Aorta (tissue), 5 donors: ENCODE measurements at places on chromosomes 5 and 9. TPM values are rescaled to one million over a fixed set of nuclear protein-coding genes. Genes with fewer than 3 reads are reported as not detected.

GRCh38 chr5:108341866-108342265, 40.0 kb downstream of the FBXL17 start:
- DNase-seq = no peak
- no peak overlapping the region for H3K27ac ChIP-seq
- no peaks in the 10 kb centered on the region for H3K36me3 ChIP-seq

- H3K27me3 ChIP-seq = no peaks in the 10 kb centered on the region
- no peak overlapping the region for H3K4me3 ChIP-seq
- no peaks in the 10 kb centered on the region for H3K36me3 ChIP-seq
- DNase-seq = no peak
- no peak overlapping the region for H3K27ac ChIP-seq
- no peaks in the 10 kb centered on the region for H3K4me1 ChIP-seq
Measured at GRCh38 chr5:29779141-29779540, 1414.3 kb upstream of the CDH6 start.

- peak; percentile 53 for DNase-seq
- no peak overlapping the region for H3K27ac ChIP-seq
- no peaks in the 10 kb centered on the region for H3K4me1 ChIP-seq
Measured at GRCh38 chr5:16508730-16509531, 43.3 kb upstream of the ZNF622 start.

DNA sequence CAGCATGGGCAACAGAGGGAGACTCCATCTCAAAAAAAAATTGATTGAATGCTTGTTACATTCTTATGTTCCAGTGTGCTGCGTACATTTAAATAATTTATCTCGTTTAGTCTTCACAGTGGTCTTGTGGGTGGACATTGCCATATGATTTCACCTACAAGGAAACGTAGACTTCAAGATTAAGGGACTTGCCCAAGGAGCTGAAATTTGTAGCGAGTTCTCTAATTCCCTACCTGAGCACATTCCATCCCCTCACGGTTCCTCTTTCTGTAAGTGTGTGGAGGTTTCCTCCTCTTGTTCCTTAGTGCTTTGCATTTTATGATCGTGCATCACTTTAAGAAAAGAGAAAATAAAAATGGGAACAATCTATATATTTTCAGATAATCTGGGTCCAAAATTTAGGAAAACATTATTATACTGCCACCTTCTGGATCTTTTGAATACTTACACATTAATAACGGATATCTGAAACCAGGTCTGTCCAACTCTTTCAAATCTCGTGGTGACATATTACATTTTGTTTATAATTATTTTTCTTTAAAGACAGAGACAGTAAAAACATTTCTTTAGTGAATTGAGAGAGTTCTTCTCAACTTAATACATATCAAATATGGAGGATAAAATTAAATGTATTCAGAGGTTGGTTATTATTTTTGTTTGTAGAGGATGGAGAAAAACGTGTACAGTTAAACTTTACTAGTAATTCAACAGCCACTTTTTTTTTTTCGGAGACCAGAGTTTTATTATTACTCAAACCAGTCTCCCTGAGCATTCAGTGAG, 29.9 kb upstream of the C7 start:
- no peak overlapping the region for H3K4me3 ChIP-seq
- H3K4me1 ChIP-seq = no peaks in the 10 kb centered on the region
- no peak overlapping the region for H3K27ac ChIP-seq
- no peak for DNase-seq
- H3K27me3 ChIP-seq = no peaks in the 10 kb centered on the region
- H3K36me3 ChIP-seq = no peaks in the 10 kb centered on the region

DNA sequence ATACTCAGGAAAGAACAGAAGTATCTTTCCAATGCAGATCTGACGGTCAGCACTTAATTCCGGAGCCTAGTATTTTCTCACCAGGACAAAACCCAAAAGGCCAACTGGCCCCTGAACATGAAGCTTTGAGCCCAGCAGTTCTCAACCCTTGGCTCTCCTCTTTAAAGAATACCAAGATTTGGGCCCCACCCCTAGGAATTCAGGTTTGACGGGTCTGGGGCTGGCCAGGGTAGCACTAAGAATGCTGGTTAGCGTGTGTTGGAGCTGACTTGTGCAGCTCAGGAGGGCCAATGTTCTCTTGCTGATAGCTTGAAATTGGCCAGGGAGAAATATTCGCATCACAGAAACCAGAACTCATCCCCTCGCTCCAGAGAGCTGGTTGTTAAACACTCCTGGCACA, 88.3 kb upstream of the PTCH1 start:
- no peaks in the 10 kb centered on the region for H3K27me3 ChIP-seq
- no peak overlapping the region for H3K27ac ChIP-seq
- no peaks in the 10 kb centered on the region for H3K4me1 ChIP-seq

DNA sequence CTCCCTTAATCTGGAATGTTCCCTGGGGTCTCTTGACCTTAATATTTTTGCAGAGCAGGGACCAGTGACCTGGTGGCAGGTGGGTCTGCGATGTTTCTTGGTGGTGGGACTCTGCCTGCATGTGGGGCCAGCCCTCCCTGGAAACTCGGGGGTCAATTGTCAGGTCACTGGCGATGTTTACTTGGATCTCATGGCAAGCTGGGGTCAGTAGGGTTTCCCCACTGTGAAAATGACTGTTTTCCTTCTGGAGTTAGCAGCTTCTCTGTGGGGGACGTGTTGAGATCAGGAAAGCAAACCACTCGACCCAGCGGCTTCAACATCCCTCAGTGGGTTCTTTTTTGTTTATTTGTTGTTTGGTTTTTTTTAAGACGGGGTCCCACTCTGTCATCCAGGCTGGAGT, 73.9 kb downstream of the KCNT1 start:
- no peak for DNase-seq
- H3K36me3 ChIP-seq = no peaks in the 10 kb centered on the region
- H3K27ac ChIP-seq = no peak overlapping the region

DNA sequence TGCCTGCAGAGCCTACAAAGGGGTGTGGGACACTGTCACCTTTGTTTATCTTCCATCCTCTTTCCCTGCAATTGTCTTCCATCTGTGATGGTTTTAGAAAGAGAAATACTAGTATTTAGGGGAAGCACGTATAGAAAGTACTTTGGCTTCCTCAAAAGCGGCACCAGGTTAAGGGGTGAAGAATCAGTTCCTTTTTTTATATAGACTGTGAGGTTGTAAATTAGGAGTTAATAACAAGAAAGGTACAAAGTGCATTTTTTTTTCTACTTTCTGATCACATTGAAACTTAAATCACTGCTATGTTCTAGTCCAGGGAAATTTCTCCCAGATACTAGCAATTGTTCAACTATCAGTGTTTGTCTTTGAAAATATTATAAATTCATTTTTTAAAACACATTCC, 219.3 kb downstream of the CEMIP2 start:
- DNase-seq = no peak
- no peak overlapping the region for H3K27ac ChIP-seq
- no peaks in the 10 kb centered on the region for H3K4me1 ChIP-seq
- no peaks in the 10 kb centered on the region for H3K27me3 ChIP-seq
- no peaks in the 10 kb centered on the region for H3K36me3 ChIP-seq

- DNase-seq = no peak
- H3K36me3 ChIP-seq = no peaks in the 10 kb centered on the region
- no peaks in the 10 kb centered on the region for H3K4me1 ChIP-seq
- no peaks in the 10 kb centered on the region for H3K27me3 ChIP-seq
- no peak overlapping the region for H3K4me3 ChIP-seq
- no peak overlapping the region for H3K27ac ChIP-seq
Measured at GRCh38 chr5:169527066-169527465, 56.5 kb upstream of the SPDL1 start.

- H3K27ac ChIP-seq = no peak overlapping the region
- no peak for DNase-seq
- H3K4me1 ChIP-seq = no peaks in the 10 kb centered on the region
Measured at GRCh38 chr5:89769975-89770374, 639.6 kb downstream of the CETN3 start.

DNA sequence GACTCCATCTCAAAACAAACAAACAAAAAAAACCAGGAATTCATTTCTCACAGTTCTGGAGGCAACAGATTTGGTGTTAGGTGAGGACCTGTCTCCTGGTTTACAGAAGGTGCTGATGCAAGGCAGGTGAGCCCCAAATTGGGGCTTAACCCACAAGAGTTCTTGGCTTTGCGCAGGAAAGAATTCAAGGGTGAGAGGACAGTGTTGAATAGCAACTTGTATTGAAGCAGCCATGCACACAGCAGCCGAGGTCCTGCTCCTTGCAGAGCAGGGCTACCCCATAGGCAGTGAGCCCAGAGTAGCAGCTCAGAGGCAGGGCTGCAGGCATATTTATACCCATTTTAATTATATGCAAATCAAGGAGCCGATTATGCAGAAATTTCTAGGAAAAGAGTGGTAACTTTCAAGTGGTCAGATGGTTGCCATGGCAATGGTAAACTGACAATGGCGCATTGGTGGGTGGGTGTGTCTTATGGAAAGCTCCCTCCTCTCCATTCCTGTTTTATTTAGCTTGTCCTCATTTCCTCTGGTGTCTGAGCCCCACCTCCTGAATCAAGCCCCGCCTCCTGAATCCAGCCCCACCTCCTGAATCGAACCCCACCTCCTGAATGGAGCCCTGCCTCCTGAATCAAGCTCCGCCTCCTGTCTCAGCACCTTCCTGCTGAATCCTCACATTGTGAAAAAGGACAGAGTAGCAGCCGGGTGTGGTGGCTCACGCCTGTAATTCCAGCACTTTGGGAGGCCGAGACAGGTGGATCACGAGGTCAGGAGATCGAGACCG, 34.5 kb upstream of the COL5A1 start:
- no peaks in the 10 kb centered on the region for H3K36me3 ChIP-seq
- H3K4me1 ChIP-seq = no peaks in the 10 kb centered on the region
- H3K27ac ChIP-seq = no peak overlapping the region
- no peaks in the 10 kb centered on the region for H3K27me3 ChIP-seq

DNA sequence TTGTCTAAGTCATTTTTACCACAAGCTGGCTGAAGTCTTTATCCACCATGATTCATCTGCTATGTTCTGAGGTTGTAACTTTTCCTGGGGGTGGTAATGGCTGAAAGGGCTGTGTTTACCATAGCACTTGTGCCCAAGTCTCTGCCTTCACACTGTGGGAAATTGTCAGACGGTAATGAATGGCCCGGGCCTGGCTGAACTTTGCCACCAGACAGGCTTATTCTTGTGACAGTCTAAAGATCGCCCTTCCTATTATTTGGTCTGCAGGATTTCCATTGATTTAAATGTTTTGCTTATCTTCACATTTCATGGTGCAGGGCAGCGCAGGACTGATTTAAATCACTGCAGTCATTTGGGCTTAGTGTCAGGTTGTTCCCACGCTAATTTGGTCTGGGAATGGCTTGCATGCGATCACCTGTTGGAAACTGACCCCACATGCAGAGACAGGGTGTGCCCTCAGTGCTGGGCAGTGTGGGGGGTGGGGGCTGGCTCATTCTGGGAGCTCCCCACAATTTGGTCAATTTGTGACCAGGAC, 109.3 kb upstream of the ICE1 start:
- H3K27me3 ChIP-seq = no peaks in the 10 kb centered on the region
- no peak overlapping the region for H3K4me3 ChIP-seq
- H3K27ac ChIP-seq = no peak overlapping the region
- no peaks in the 10 kb centered on the region for H3K4me1 ChIP-seq
- no peak for DNase-seq

GRCh38 chr5:175493726-175494125, 15.4 kb downstream of the SFXN1 start:
- no peaks in the 10 kb centered on the region for H3K36me3 ChIP-seq
- H3K4me1 ChIP-seq = no peaks in the 10 kb centered on the region
- no peak for DNase-seq
- H3K27ac ChIP-seq = no peak overlapping the region
- no peak overlapping the region for H3K4me3 ChIP-seq
- H3K27me3 ChIP-seq = no peaks in the 10 kb centered on the region

GRCh38 chr9:17627641-17628040, 48.8 kb downstream of the SH3GL2 start:
- H3K27ac ChIP-seq = no peak overlapping the region
- no peak overlapping the region for H3K4me3 ChIP-seq
- no peaks in the 10 kb centered on the region for H3K27me3 ChIP-seq
- H3K36me3 ChIP-seq = no peaks in the 10 kb centered on the region

- no peaks in the 10 kb centered on the region for H3K36me3 ChIP-seq
- no peaks in the 10 kb centered on the region for H3K27me3 ChIP-seq
- DNase-seq = no peak
- no peak overlapping the region for H3K27ac ChIP-seq
Measured at GRCh38 chr5:53430618-53431252, 49.7 kb upstream of the FST start.

- H3K27ac ChIP-seq = no peak overlapping the region
- DNase-seq = no peak
- H3K36me3 ChIP-seq = no peaks in the 10 kb centered on the region
Measured at GRCh38 chr5:156164306-156164705, 162.7 kb upstream of the SGCD start.

GRCh38 chr9:77750981-77751340, 102.8 kb upstream of the GNA14 start:
- H3K27me3 ChIP-seq = no peaks in the 10 kb centered on the region
- peaks cover 2% of the 10 kb centered on the region for H3K36me3 ChIP-seq
- no peak overlapping the region for H3K27ac ChIP-seq
- H3K4me3 ChIP-seq = no peak overlapping the region
- DNase-seq = no peak
- H3K4me1 ChIP-seq = no peaks in the 10 kb centered on the region

FOXD1 gene
- 9.9 TPM for total RNA-seq
